Endothelial cell (in vitro differentiated cells): ENCODE measurements at places on chromosomes 3 and 15.

GRCh38 chr3:156762631-156763185, 63.4 kb upstream of the LEKR1 start:
- DNase-seq: no peak

DNA sequence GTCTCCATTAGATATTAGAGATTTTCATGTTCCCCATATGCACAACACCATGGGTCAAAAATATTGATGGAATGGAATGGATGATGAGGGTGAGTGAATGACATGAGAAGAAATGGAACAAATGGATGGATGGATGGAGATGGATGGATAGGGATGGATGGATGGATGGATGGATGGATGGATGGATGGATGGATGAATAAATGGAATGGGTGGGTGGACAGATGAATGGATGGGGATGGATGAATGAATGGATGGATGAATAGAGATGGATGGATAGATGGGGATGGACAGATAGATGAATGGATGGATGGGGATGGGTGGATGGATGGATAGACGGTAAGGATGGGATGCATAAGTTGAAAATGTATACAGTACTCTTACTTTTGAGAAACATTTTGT, 18.6 kb downstream of the CFAP92 start:
- no peak for DNase-seq

DNA sequence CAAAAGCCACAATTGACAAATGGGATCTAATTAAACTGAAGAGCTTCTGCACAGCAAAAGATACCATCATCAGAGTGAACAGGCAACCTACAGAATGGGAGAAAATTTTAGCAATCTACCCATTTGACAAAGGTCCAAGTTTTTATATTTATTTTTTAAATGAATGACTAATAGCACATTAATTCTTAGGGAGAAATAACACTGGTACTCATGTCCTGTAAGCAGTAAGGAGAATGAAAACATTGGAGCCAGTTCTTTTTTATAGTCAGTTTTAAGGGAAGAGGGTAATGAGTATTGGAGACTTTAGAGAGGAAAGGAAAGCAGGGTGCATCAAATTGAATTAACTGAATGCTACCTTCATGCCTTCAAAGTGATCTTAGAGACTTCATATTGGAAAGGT, 404.7 kb upstream of the TGFBR2 start:
- no peak for DNase-seq

GRCh38 chr3:109900783-109901182, 563.4 kb upstream of the DPPA4 start:
- no peak for DNase-seq

- DNase-seq: no peak
Measured at GRCh38 chr3:171874251-171874681, 31.1 kb downstream of the TMEM212 start.

- no peak for DNase-seq
Measured at GRCh38 chr3:144466114-144466513, 494.5 kb downstream of the DIPK2A start.

- DNase-seq: no peak
Measured at GRCh38 chr15:27218426-27218825, 247.4 kb downstream of the GABRG3 start.
